NCI-H524 (cell line): ENCODE measurements at places on chromosomes 5 and 9.

- no peak for DNase-seq
Measured at GRCh38 chr5:1461396-1461795, 16.2 kb upstream of the SLC6A3 start.

GRCh38 chr9:14006386-14007187 is 307.4 kb downstream of the NFIB start:
- no peak for DNase-seq

- no peak for DNase-seq
Measured at GRCh38 chr9:113363336-113363735, 13.4 kb downstream of the HDHD3 start.

DNA sequence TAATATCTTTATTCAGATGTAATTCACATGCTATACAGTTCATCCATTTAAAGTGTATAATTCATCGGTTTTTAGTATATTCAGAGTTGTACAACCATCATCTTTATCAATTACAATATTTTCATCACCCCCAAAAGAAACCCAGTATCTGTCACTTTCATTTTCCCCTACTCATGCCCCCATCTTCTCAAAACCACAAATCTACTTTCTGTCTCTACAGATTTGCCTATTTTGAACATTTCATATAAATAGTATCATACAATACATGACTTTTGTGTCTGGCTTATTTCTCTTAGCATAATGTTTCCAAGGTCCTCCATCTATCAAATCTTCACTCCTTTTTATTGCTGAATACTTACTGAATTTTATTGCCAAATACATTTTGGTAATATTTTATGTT is 305.1 kb upstream of the SGCD start:
- DNase-seq: no peak

- no peak for DNase-seq
Measured at GRCh38 chr5:1769752-1770442, 29.7 kb downstream of the MRPL36 start.

DNA sequence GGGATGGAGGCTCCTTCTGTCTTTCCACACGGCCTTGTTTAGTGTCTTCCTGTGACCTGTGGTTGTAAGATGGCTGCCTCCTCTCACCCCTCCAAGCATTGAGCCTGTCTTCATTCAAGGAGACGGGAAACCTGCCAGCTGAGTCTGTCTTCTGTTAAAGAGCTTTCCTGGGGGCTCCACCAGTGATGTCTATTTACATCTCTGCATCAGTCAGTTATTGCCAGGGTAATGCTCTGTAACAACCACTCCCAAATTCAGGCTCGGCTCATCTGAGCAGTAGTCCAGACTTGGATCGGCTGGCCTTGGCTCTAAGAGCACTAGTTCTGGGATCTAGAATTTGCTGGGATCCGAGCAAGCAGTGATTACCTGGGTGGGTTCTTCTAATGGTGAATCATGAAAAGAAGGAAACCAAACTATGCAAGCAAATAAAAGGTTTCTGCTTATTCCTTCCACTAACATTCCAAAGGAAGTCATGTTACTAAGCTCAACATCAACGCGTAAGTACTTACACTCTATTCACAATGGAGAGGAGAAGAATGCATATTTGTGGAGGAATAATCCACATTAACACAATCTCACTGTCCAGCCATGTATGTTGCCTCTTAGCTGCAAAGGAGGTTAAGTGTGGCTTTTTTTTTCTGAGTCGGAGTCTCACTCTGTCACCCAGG is 61.7 kb downstream of the GALNT12 start:
- no peak for DNase-seq

DNA sequence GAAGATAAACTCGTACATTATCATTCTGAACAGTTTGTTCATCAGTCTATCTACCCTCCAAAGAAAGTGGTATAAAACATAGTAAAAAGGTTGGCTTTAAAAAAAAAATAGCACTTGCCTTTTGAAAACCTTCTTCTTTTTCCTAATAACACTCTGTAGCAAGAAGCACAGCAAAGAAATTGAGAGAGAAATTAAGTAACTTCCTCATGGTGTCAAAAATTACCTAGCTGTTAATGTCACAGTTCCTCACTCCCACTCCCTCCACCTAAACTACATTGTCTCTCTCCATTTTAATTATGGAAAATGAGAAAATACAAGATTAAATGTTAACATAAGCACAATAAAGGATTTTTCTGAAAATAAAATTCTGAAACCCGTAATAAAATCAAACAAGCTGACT is 72.2 kb downstream of the CERT1 start:
- DNase-seq: no peak

DNA sequence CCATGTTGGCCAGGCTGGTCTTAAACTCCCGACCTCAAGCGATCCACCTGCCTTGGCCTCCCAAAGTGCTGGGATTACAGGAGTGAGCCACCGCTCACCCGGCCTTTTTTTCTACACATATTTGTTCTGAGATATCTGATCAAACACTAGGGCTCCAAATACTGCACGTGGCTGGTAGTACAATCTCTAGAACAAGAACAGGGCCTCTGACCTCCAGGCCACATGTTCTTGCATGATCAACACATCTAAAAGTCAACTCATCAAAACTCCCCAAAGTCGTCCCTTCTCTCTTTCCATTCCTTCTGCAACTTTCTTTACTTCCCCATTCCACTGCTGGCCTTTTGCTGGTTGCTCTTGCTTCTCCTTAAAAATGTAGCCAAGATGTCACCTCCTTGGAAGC is 113.3 kb upstream of the LHFPL2 start:
- DNase-seq: no peak

DNA sequence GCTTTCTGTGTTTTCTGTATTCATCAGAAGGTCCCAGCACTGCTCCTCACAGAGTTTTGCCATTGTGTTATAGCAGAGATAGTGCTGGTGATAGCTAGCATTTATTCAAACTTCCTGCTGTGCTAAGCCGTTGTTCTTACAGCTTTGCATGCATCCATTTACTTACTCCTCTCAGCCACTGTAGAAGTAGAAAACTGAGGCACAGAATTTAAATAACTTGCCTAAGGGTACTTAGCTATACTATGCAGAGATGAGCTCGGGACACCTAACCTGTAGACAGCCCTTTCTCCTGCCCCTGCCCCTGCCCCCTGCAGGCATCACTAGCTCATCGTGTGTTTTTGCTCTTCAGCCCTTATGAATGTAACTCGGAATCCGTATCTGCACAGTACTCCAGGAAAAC is 227.6 kb downstream of the SAXO1 start:
- no peak for DNase-seq

- no peak for DNase-seq
Measured at GRCh38 chr9:87310827-87311523, 186.7 kb upstream of the DAPK1 start.

GRCh38 chr5:137461391-137462264 is 37.5 kb downstream of the SPOCK1 start:
- DNase-seq: no peak

- DNase-seq: no peak
Measured at GRCh38 chr5:83924891-83925290, 204.2 kb upstream of the HAPLN1 start.

- peak; percentile 38 for DNase-seq
Measured at GRCh38 chr9:93007529-93008058, 50.9 kb upstream of the SUSD3 start.

GRCh38 chr9:93107825-93108161 is 11.8 kb downstream of the CARD19 start:
- no peak for DNase-seq

DNA sequence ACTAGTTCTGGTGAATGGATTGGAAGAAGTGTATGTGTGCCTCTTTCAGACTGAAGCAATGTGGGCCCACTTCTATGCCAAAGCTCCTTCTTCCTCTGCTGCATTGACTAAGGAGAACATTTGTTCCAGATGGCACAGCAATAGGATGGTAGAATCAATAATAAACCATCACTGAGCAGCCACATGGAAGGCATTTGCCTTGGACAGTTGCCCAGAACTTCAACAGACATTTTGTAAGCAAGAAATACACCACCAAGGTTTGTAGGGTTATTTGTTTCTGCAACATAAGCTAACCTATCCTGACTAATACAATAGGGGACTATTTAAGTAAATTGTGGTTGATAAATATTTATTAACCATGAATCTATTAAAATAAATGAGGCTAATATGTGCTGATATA is 37.7 kb upstream of the CSNK1G3 start:
- peak; percentile 68 for DNase-seq

DNA sequence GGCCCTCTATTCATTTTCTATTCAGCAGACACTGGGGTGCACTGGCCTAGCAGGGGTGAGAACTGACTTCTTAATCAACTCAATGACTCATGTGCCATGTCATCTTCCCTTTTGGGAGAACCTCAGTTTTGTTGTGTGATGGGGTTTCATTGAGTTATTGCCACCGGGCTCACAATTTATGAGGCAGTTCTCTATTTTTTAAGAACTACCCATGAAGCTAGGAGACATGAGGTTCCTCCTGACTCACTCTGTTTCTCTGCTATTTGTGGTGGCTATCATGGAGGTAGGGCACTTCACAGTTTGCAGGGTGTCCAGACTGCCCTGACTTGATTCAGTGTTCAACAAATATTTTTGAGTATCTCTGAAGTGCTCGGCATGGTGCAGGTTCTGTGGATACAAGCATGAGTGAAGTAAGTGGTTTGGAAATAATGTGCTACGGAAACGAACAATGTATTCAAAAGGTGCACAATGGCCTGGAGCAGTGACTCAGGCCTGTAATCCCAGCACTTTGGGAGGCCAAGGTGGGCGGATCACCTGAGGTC is 39.3 kb downstream of the SPARC start:
- DNase-seq: no peak
